ENCODE measurements at places on chromosomes 2 and 18.

DNA sequence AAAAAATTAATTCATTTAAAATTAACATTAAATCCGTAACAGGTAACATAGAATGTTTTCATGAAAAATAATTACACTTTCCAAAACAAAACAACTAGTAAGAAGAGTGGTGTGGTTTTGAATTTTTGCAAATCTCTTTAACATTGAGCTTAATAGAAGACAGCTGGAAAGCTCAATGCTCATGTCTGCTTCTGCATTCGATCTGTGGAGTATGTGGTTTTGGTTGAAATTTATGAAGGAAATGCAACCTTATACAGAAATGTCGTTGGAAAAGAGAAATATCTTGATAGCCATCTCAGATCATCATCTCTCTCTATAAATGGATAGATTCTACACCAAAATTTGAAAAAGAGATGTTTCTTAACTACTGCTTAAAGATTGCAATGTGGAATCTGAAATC lies 17.3 kb upstream of the FHL2 start:
- no peak for DNase-seq

- DNase-seq = no peak
These were observed 9.0 kb downstream of the TBR1 start for GRCh38 chr2:161424891-161425727.

DNA sequence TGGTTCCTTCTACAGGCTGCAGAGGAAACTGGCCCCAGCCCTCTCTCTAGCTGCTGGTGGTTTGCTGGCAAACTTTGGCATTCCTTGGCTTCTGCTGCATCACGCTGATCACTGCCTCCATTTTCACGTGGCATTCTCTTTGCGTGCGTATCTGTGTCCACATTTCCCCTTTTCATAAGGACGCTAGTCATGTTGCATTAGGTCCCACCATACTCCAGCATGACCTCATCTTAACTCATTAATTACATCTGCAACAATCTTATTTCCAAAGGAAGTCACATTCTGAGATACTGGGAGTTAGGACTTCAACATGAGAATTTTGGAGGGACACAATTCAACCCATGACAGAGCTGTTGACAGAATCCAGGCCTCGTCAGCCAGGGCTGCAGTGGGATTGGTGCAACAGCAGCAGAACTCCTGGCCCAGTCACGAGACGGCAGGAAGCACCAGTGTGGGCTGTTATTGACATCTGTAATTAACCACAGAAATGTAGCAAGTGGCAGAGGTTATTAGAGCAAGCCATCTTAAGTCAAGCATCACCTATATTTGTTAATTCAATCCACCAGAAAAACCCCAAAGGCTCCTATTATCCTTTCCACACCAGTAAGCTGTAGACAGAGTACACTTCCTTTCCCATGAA lies 132.4 kb downstream of the TMEM163 start:
- DNase-seq = no peak

DNA sequence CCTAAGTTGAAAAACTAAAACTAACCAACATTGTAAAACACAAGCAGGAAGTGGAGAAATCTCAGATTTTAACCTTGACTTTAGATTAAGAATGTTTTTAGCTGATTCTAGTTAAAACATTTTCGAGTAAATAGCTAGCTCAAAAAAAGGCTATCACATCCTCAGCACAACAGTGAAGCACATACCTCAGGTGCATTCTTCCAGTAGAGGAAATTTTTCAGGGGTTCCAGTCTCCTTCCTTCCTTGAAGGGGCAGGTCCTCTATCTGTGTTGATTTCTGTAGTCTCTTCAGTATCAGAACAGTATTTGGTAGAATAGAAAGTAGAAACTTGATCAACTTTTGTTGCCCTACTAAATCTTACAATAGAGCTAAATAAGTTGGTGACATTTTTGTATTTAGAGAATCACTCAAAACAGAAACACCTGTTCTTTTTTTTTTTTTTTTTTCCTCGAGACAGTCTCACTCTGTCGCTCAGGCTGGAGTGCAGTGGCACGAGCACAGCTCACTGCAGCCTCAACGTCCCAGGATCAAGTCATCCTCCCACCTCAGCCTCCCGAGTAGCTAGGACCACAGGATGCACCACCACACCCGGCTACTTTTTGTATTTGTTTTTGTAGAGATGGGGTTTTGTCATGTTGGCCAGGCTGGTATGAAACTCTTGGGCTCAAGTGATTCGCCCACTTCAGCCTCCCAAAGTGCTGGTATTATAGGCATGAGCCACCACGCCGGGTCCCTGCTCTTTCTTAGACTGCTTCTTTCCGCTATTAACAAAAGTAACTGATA lies 6.9 kb upstream of the GPR155 start:
- DNase-seq = no peak

GRCh38 chr18:1618364-1618763 lies 713.7 kb downstream of the ADCYAP1 start:
- DNase-seq = no peak

- no peak for DNase-seq
These were observed 98.2 kb upstream of the DTNA start for GRCh38 chr18:34611904-34612303.

- DNase-seq = no peak
These were observed 20.7 kb downstream of the SFT2D3 start for GRCh38 chr2:127721978-127722355.

DNA sequence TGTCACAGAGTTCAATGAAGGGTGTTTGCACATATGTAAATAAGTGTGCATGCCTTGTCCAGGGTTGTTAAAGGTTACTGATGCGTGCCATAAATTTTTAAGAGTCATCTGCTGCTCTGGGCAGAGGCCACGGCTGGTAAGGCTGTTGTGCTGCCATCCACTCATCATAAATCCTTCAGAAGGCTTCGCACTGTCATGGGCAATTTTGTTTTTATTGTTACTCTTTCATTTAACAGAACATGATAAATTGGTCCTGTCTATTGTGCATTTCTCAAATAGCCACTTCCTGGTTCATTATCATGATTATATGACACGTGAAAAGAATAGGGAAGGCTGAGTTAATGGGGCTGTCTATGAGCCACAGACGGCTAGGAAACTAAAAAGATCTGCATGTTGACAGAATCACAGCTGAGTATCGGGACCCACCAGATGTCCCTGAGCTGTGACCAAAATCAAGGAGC lies 634.3 kb upstream of the SOX11 start:
- no peak for DNase-seq

GRCh38 chr18:35912332-35912731 lies 60.1 kb upstream of the RMP24 start:
- no peak for DNase-seq

GRCh38 chr18:63105636-63106316 lies 213.8 kb downstream of the BCL2 start:
- DNase-seq = no peak

DNA sequence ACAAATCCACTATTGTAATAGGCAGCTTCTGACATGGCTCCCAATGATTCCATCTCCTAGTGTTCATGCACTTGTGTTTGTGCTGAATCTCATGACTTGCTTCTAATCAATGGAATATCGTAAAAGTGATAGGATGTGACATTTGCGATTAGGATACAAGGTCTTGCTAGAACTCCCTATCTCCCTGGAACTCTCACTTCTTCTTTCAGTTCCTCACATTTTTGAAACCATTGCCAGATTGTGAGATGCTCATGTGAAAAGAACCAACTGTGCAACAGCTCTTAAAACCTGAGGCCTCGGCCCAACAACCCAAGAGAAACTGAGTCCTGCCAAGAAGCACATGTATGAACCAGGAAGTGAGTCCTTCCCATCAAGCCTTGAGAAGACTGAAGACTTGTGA lies 226.9 kb upstream of the DTNA start:
- DNase-seq = no peak

DNA sequence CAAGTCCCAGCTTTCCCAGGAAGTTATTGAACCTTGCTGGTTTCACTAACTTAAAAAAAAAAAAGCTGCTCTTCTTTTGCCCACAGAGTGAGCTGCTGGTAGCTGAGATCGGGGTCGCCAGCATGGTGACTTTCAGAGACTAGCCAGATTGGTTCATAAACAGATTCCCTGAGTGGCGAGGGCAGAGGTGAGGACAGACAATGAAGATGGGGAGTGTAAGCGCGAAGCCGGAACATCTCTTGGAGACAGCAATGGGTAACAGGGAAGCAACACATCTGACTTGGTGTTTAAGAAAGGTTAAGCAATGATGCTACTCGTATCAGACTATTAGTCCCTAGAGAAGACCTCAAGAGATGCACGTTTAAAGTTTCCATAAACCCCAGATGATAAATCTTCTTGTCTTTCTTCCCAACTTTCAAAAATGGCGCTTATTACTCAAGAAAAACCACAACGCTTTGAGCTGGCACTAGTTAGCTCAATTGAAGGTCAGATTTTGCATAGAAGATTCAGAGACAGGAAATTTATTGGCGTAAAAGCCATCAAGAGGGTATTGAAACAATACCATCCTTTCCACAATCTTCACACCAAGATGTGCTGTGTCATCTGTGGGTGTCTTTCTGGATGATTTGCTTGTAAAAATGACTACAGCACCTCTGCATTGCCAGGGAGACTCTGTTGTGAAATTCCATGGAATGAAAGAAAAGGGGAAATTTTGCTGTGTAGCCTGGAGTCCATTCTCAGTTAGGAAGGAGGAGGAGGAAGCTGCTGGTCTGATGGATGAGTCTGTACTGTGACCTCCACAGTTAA lies 193.1 kb upstream of the CXCR4 start:
- DNase-seq = no peak

- no peak for DNase-seq
These were observed 53.1 kb upstream of the TPO start for GRCh38 chr2:1360144-1360543.

GRCh38 chr2:11092701-11093335 lies 62.4 kb upstream of the SLC66A3 start:
- no peak for DNase-seq

GRCh38 chr18:56381196-56381595 lies 257.2 kb downstream of the TXNL1 start:
- no peak for DNase-seq
